H9 (cell line): ENCODE measurements at places on chromosomes 13 and 19.

DNA sequence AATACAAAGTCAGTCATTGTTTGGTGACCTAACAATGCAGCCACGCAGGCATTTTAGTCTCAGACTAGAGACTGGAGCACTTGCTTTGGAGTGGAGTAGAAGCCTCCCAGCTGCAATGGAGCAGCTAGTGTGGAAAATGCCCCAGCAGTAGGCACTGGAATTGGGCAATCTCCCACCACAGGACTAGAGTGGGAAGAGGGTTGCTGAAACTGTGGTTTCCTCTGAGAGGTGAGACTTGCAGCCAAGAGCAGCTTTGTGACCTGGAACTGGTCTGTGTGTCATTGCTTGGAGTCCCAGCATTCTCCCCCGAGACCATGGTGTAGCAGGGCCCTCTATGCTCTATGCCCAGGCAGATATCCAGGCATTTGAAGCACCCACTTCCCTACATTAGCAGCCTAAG, 556.3 kb downstream of the UQCRFS1 start:
- no peak overlapping the region for H3K4me3 ChIP-seq
- H3K4me1 ChIP-seq = no peaks in the 10 kb centered on the region
- H3K27me3 ChIP-seq = no peaks in the 10 kb centered on the region

GRCh38 chr19:18280247-18281081, 958 bp downstream of the JUND start:
- H3K4me1 ChIP-seq = no peaks in the 10 kb centered on the region
- H3K27me3 ChIP-seq = no peaks in the 10 kb centered on the region
- H3K4me3 ChIP-seq = peak overlapping the region; percentile 85
- H3K27ac ChIP-seq = no peak overlapping the region
- peaks cover 5% of the 10 kb centered on the region; the same call in 2 of the 3 replicates for H3K36me3 ChIP-seq
- DNase-seq = peak; percentile 60

DNA sequence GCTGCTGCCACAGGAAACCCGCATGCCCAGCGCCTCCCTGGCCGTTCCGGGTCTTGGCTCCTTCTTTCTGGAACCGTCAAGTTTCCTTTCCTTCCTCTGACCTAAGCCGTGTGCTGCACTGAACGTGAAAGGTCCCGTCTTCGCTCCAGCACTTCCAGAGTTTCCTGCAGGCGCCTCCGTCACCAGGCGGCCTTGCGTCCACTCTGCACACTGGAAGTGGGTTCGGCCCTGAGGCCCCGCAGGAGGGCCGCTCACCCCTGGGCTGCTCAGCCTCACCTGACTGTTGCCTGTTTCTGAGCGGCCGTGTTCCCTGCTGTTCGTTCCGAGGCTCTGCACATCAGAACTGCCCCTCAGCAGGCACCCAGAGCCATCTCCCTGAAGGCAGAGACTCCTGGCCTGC, 12.3 kb upstream of the MEX3D start:
- H3K4me1 ChIP-seq = no peaks in the 10 kb centered on the region
- H3K4me3 ChIP-seq = no peak overlapping the region

- H3K4me1 ChIP-seq = no peaks in the 10 kb centered on the region
- H3K27me3 ChIP-seq = no peaks in the 10 kb centered on the region
- no peak overlapping the region for H3K27ac ChIP-seq
Measured at GRCh38 chr19:2135474-2136402, 15.6 kb downstream of the AP3D1 start.

DNA sequence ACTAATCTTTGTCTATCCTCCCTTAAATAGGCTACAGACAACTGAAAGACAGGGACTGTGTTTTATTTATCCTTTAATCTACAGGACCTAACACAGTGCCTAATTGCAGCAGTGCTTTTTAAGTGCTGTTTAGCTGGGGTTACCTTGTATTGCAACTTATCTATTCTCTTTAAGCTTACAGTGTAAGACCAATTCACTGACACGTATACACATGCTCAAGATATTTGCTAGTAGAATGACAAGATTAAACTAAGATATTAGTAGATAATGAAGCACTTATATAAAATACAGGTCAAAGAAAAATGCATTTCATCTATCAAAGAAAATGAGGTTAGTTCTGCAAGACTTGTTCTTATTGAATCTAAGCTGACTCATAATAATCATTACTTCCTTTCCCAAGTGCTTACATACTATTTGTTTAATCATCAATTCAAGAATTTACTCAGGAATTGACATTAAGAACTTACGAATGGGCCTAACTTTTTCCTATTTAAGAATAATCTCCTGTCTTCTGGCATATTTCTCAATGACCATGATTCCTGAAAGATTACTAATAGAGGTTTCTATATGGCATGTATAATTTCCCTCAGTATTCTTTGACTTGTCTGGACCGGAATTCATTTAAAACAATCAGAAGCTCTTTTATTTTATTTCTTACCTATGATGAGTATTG, 75.8 kb upstream of the MAB21L1 start:
- DNase-seq = no peak
- no peak overlapping the region for H3K4me3 ChIP-seq
- H3K27me3 ChIP-seq = no peaks in the 10 kb centered on the region
- no peaks in the 10 kb centered on the region for H3K4me1 ChIP-seq
- no peaks in the 10 kb centered on the region; the same call in 2 of the 3 replicates for H3K36me3 ChIP-seq

GRCh38 chr13:49995625-49996101, 1.2 kb upstream of the TRIM13 start:
- H3K36me3 ChIP-seq = peaks cover 12% of the 10 kb centered on the region; the same call in 2 of the 3 replicates
- H3K27ac ChIP-seq = no peak overlapping the region
- H3K4me1 ChIP-seq = no peaks in the 10 kb centered on the region; the same call in 1 of the 2 replicates
- no peaks in the 10 kb centered on the region for H3K27me3 ChIP-seq

GRCh38 chr13:96490496-96490989, 400.6 kb downstream of the HS6ST3 start:
- H3K4me3 ChIP-seq = no peak overlapping the region
- H3K27ac ChIP-seq = no peak overlapping the region
- no peaks in the 10 kb centered on the region for H3K36me3 ChIP-seq
- H3K27me3 ChIP-seq = no peaks in the 10 kb centered on the region
- no peaks in the 10 kb centered on the region for H3K4me1 ChIP-seq

GRCh38 chr13:105202354-105202753, 1333.1 kb downstream of the EFNB2 start:
- no peak for DNase-seq
- H3K4me1 ChIP-seq = no peaks in the 10 kb centered on the region
- H3K4me3 ChIP-seq = no peak overlapping the region
- no peaks in the 10 kb centered on the region for H3K36me3 ChIP-seq
- H3K27ac ChIP-seq = no peak overlapping the region

GRCh38 chr13:110312339-110313031, 5.4 kb downstream of the COL4A2 start:
- no peak overlapping the region for H3K27ac ChIP-seq
- H3K4me3 ChIP-seq = no peak overlapping the region
- DNase-seq = peak; percentile 17
- H3K4me1 ChIP-seq = no peaks in the 10 kb centered on the region; the same call in 1 of the 2 replicates
- no peaks in the 10 kb centered on the region; the same call in 1 of the 2 replicates for H3K27me3 ChIP-seq
- peaks cover 22% of the 10 kb centered on the region for H3K36me3 ChIP-seq

DNA sequence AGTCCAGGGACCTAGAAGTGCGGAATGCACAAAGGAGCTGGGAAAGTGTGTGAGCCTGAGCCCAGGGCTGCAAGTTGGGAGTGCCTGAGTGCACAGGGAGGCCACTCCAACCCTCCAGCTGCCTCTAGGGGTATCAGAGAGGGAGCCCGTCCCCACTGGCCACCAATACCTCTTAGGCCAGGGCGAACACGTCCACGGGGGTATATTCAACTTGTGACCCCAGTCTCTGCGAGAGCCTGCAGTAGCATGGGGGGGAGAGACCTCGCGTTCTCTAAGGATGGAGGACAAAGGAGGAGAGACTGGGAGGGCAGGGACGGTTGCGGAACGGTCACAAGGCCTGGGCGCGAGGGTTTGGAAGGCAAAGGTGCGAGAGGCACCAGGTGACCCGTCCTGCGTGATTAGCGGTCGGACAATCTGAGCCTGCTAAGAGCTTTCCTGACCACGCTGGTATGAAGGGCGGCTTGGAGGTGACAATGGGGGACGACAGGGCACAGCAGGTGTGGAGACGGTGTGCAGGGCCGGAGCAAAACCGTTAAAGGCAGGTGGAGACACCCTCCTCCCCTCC, 676 bp downstream of the CD320 start:
- H3K4me3 ChIP-seq = peak overlapping the region; percentile 89
- H3K27ac ChIP-seq = no peak overlapping the region
- peaks cover 28% of the 10 kb centered on the region for H3K36me3 ChIP-seq
- no peaks in the 10 kb centered on the region for H3K4me1 ChIP-seq
- DNase-seq = no peak

DNA sequence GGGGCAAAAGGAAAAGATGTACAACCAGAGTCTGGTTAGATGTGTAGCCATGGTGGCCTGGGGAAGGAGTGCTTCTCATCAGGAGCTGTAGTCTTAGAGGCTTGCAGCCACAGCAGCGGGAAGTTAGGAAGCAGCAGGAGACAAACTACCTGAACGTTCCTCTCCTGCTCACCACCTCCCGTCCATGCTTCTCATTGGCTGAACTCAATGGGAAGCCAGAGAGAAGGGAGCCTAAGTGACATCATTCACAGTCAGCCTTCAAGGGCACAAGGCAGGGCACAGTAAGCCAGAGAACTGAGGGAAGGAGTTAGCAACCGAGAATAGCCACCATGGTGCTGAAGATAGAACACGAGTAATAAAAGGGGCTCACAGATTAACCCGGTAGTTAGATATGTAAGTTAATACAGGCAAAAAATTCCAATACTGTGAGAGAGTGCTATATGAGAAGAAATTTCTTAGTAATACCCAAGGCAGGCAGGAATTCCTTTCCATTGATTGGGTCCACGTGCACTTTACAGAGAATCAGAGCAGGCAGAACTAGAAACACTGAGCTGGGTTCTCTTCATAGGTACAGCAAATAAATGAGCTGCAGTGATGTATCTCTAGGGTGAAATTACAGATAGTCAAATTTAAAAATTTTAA, 391.5 kb upstream of the DACH1 start:
- DNase-seq = peak; percentile 74
- H3K27me3 ChIP-seq = no peaks in the 10 kb centered on the region
- H3K4me3 ChIP-seq = no peak overlapping the region
- H3K4me1 ChIP-seq = no peaks in the 10 kb centered on the region
- H3K27ac ChIP-seq = no peak overlapping the region

GRCh38 chr13:98650396-98651107, 73.6 kb upstream of the STK24 start:
- no peak overlapping the region for H3K4me3 ChIP-seq
- H3K27ac ChIP-seq = no peak overlapping the region
- H3K4me1 ChIP-seq = no peaks in the 10 kb centered on the region; the same call in 1 of the 2 replicates

DNA sequence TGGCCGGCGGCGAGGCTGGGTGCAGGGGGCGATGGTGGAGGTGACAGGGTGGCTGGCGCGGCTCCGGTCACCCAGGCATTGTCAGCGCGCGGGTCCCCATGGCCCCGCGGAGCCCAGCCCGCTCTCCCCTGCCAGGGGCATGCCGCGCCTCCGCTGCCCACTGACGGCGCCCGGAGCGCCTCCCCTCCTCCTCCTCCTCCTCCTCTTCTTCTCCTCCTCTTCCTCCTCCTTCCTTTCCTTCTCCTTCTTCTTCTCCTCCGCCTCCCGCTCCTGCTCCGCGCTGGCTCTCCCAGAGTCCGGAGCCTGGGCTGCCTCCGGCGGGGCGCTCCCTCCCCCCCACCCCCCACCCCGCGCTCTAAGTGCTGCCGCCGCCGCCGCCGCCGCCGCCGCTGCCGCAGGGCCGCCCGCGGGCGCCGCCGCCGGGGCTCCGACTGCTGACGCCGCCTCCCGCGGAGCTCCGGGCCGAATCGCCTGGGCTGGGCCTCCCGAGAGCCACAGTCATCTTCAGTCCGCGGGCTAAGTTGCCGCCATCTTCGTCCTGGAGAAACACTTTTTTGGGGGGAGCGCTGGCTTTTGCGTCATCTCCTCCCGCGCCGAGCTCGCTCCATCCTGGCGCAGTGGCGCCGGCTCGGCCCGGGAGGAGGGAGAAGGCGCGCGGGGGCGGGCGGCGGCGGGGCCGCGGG, 348.3 kb downstream of the LIG4 start:
- peak overlapping the region; percentile 79 for H3K4me3 ChIP-seq
- H3K27ac ChIP-seq = no peak overlapping the region
- H3K27me3 ChIP-seq = peaks cover 10% of the 10 kb centered on the region; the same call in 1 of the 2 replicates
- DNase-seq = peak; percentile 43

DNA sequence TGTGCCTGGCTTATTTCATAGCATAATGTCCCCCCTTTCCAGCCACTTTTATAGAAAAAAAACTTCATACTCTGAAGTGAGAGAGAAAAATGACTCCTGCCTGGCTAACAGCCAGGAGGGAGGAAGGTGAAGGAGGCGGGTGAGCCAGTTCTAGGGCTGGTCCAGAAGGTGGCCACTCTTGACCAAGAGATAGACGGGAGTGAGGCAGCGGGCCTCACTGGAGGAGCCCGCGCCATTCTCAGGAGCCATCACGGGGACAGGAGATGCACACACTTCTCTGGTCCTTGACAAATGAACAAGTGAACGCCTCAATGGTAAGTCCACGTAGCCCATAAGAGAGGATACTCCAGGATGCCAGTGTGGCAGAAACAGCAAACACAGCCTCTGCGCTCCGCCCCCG, 231.4 kb downstream of the UQCRFS1 start:
- no peaks in the 10 kb centered on the region for H3K36me3 ChIP-seq
- H3K27me3 ChIP-seq = no peaks in the 10 kb centered on the region
- H3K27ac ChIP-seq = no peak overlapping the region
- H3K4me1 ChIP-seq = peaks cover 3% of the 10 kb centered on the region; the same call in 1 of the 2 replicates
- no peak overlapping the region for H3K4me3 ChIP-seq

DNA sequence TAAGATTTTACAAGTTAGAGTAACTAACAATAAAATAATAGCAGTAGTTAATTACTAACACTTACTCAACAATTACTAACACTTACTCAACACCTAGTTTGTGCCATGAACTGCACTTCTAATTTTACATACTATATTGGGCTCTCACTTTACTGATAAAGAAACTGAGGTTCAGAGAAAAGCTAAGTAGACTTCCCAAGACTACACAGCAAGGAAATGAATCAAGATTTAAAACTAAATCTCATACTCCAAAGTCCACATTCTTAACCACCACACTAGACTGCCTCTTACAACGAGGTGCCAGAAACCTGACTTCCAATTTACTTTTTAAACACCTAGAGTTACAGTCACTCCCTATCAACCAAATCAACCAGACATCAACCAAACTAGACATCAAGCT, 25.1 kb downstream of the RBM26 start:
- H3K4me3 ChIP-seq = no peak overlapping the region
- H3K27ac ChIP-seq = no peak overlapping the region

GRCh38 chr19:37931881-37932655, 25.1 kb downstream of the SIPA1L3 start:
- H3K4me3 ChIP-seq = peak overlapping the region; percentile 46
- peak overlapping the region; percentile 64 for H3K27ac ChIP-seq
- peaks cover 17% of the 10 kb centered on the region for H3K4me1 ChIP-seq
- H3K36me3 ChIP-seq = peaks cover 34% of the 10 kb centered on the region
- peak; percentile 81 for DNase-seq

DNA sequence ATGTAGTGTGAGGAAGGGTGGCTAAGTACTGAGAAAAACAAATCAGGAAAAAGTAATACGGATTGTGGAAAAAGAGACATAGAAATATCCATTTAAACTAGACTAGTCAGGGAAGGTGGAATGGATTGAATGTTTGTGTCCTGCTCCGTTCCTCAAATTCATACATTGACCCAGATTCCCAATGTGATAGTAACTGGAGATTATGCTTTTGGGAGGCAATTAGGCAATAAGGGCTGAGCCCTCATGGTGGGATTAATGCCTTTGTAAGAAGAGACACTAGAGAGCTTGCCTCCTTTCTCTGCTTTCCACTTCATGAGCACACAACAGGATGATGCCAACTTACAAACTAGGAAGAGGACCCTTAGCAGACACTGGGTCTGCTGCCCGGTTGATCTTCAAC, 765.2 kb upstream of the GPC6 start:
- no peak overlapping the region for H3K4me3 ChIP-seq
- no peaks in the 10 kb centered on the region for H3K36me3 ChIP-seq
- no peak overlapping the region for H3K27ac ChIP-seq
- DNase-seq = no peak
- no peaks in the 10 kb centered on the region for H3K27me3 ChIP-seq
- H3K4me1 ChIP-seq = no peaks in the 10 kb centered on the region

- peaks cover 35% of the 10 kb centered on the region for H3K27me3 ChIP-seq
- H3K36me3 ChIP-seq = no peaks in the 10 kb centered on the region
- DNase-seq = no peak
- H3K27ac ChIP-seq = no peak overlapping the region
- H3K4me3 ChIP-seq = peak overlapping the region; percentile 57
Measured at GRCh38 chr19:19213426-19214158, 1.8 kb downstream of the NCAN start.
